ENCODE measurements at places on chromosomes 6 and 20.

DNA sequence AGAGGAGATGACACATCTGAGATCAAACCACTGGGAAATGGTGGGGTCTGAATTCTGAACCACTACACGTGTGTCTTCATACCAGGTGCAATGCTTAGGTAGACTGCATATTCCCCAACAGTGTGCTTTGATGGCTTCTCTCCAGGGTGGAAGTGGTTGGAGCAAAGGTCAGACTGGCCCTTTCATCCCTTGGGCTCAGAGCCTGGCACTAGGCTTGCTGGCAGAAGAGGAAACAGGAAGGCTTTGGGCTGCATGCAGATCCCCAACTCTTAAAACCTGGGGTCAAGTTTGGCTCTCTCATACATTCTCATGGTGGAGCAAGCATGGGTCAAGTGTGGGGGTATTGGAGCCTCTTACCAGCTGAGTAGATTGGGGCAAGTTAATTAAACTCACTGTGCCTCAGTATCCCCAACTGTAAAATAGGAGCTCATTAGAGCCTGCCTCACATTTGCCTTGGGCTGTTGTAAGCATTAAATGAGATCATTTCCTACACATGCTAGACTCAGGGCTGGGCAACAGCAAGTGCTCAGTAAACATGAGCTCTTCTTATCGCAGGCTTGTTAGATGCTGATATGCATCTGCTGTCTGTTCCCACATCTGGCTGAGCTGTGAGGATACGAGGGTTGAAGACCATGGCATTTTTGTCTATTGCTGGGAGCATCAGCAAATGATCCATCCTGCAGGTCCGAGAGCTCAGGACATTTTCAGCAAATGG is 51.6 kb upstream of the FAM83D start:
- DNase-seq: peak; percentile 30

- no peak for DNase-seq
Measured at GRCh38 chr20:6888736-6889395, 121.4 kb downstream of the BMP2 start.

- DNase-seq: no peak
Measured at GRCh38 chr6:45915780-45916468, 99.7 kb downstream of the CLIC5 start.

- DNase-seq: no peak
Measured at GRCh38 chr6:153275997-153276396, 144.9 kb upstream of the RGS17 start.

GRCh38 chr20:10321138-10321717 is 102.6 kb downstream of the SNAP25 start:
- DNase-seq: no peak

DNA sequence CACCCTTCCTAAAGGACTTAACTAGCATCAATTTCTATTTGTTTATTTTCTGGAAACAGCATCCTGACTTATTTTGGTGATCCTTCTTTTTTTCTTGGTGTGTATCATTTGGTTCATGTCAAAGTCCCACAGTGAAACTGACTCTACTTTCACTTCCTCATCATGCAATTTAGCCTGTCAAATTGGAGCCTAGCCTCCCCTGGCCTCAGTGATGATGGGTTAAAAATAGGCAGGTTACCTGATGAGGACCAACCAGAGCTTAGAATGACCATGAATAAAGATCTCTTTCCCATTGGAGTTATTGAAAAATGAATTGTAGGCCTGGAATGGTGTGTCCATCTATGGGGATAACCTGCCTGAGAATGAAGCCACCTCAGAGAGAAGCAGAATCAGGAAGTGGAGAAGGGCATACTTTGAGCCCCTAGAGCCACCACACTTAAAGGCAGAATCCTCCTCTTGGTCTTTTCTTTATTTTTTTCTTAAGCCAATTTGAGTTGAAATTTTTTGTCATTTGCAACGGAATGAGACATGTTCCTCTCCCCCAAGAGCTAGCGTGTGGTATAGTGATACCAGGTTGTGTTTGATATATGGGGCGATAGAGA is 105.6 kb downstream of the BTBD3 start:
- no peak for DNase-seq

- no peak for DNase-seq
Measured at GRCh38 chr6:166143011-166143410, 24.6 kb downstream of the TBXT start.

DNA sequence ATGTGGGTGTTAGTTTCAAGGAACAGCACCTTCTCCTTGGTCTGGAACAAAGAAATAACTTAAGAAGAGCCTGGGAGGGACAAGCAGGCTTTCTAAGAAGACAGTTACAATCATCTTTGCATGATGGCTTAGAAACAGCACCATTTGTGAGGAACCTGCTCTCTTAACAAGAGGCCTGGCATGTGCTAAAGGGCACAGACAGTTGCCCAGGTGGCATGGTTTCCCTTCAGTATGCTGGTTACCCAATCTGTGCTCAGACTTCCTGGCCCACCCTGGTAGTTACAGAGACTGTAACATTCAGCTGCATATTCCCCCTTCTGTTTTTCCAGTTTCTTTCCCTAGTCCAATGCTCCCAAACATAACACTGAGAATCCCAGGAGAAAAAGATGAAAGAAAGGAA is 84.0 kb downstream of the CHD6 start:
- DNase-seq: no peak

- DNase-seq: no peak
Measured at GRCh38 chr6:14379568-14379967, 262.0 kb downstream of the CD83 start.

DNA sequence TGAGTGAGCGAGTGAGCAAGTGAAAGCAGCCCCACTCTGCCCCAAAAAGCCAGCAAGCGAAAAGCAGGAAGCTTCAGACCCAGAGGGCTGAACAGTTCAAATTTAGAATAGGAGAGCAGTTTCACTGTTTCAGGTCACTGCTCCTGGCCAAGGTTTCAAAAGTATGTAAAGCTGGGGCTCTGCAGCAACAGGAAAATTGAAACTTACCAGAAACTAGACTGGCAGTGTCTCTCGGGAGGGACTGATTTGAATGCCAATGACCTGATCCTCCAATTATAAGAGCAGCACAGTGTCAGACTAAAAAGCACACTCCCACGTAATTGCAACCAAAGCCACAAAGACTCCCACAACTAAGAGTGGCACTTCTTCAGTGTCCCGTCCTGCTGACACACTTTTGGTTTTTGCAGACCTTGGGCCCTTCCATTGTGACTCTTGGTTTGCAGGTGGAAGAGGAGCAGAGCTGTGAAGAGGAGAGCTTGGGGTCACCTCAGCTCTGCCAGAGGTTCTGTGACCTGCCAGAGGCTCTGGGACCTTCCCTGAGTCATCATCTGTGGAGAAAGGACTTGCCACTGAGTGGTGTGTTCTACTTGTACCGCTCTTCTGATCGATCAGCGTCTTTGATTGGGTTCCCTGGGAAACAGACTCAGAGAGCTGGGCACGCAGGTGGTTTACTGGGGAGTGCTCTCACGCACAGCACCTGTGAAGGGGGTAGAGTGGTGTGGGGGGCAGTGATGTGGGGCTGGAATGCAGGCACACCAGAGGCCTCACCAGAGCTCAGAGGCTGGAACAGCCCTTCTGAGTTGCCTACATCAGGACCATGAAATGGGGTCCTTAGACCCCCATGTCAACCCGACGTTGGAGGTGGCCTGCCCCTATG is 52.7 kb upstream of the PTGIS start:
- DNase-seq: no peak

GRCh38 chr20:43584448-43585136 is 6.1 kb upstream of the IFT52 start:
- no peak for DNase-seq

GRCh38 chr20:50121858-50122271 is 8.9 kb upstream of the UBE2V1 start:
- no peak for DNase-seq

GRCh38 chr6:28251661-28252008 is 434 bp downstream of the ZKSCAN4 start:
- DNase-seq: peak; percentile 14

- no peak for DNase-seq
Measured at GRCh38 chr6:140275725-140276124, 901.3 kb upstream of the CITED2 start.

DNA sequence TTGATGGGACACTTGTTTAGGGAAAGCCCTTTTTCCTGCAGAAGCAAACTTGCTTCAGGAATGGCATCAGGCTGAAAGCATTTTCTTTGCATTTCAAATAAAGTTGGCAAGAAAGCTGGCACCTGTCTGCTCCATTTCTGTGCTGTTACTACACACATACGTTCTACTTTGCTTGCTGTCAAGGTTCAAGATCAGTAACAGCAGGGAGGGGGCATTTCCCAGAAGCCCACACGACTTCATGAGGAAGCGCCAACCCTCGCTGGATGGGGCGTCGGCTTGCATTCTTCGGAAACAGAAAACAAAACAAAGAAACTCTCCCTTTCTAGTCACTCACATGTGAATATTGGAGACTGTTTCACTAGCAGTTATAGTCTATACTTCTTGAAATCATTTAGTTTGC is 46.4 kb downstream of the AKAP12 start:
- DNase-seq: no peak

GRCh38 chr6:9801249-9801754 is 613.6 kb downstream of the TFAP2A start:
- DNase-seq: no peak

DNA sequence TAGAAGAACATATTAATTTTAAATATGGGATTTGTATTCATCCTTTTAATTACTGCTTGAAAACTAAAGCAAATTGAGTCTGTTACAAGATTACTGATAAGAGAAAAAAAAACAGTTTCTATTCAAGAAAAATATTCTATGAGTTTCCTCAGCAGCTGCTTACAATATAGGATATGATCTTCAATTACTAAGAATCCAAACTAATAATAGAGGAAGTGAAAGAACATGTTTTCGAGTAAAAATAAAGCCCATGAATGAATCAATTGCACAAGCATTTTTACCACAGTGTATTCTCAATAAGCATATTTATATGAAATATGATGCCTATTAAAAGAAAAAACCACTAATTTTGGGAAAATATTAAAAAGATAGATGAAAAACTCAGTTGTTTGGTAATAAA is 63.4 kb downstream of the AHI1 start:
- DNase-seq: no peak

DNA sequence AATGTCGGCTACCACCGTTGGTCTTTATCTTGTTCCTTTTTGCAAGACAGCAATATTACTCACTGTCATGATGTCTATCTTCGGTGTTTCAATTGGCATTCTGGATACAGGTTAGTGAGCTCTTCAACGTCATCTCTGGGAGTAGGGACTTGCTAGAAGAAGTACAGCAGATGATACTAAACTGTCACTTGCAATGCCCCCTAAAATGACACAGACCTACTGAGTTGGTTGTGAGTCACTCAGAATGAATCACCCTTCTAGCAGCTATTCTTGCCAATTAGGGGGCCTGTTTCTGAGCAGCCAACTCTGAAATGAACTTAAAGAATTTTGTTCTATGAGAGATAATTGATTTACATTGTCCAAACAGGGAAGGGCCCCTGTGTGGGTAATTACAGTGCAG is 176.5 kb downstream of the SLC16A10 start:
- DNase-seq: no peak

DNA sequence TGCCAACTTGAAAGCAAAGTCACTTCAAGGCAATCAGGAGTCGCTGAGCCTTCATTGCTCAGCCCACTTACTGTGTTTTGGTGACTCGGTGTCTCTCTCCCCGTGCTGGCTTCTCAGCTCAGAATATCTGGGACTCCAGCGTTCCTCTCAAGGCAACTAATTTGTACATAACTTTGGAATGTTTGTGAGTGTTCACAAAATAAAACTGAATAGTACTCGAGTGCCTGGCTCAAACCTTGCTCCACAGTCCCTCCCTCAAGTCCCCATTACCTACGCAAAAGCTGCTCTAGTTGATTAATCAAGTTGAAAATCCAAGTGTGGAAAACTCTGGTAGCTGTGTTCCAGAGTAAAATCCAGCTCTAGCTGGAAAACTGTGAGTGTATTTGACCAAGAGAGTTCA is 8.6 kb downstream of the IPCEF1 start:
- no peak for DNase-seq

- no peak for DNase-seq
Measured at GRCh38 chr20:11918981-11919380, 1.3 kb downstream of the BTBD3 start.

- no peak for DNase-seq
Measured at GRCh38 chr20:12072954-12073264, 155.2 kb downstream of the BTBD3 start.

DNA sequence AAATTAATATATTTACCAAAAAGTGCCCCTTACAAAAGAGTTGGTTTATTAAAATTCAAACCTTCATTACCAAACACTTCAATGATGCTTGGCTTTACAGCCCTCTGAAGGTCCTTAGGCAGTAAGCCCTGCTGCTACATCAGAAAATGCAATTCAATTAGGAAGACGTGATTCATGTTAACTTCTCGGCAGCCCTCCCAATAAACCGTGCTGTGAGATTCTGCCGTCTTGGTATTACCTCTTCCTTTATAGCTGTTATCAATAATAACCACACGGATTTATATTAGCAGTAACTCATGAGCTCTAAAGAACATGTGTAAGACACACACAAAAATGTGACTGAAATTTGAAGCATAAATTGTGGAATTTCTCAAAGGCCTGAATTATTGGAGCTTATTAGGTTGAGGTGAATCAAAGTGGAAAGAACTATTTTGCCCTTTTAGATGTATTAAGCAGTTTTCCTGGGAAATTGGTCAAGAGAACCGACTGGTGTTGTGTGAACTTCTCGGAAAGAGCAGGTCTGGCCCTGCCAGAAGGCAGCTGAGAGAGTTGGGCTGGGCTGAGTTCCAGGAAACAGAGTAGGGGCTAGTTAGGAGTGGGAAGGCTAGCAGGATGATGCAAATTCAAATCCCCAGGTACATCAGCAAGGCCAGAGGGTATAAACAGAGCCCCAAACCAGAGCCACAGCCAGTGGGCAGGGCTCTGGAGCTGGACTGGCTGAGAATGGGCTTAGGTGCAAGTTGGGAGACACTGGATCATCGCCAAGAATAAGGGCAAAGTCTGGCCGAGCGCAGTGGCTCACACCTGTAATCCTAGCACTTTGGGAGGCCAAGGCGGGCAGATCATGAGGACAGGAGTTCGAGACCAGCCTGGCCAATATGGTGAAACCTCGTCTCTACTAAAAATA is 33.1 kb downstream of the FGD2 start:
- DNase-seq: no peak

- no peak for DNase-seq
Measured at GRCh38 chr6:147654103-147654845, 145.8 kb downstream of the SAMD5 start.

GRCh38 chr6:132962936-132963868 is 148.8 kb downstream of the RPS12 start:
- DNase-seq: peak; percentile 33

DNA sequence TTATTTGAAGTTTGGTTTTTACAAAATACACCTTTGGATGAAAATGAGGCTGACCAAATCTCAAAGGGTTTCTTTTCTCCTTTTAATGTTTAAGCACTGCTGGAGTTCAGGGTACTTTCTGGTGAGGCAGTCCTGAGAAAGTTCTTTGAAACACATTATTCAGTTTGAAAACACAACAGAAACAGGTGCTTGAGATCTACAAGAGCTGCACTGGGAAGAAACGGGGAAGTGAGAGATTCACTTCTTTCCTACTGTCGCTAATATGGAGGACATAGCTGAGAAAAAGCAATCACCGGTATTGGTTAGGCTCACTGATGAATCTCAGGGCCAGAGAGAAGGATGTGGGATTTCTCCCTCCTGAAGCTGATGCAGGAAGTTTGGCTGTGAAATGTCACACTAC is 22.9 kb upstream of the TMEM170B start:
- no peak for DNase-seq

Measured in T-helper 9 cell (primary cell).